ENCODE measurements at places on chromosomes 4 and X.

DNA sequence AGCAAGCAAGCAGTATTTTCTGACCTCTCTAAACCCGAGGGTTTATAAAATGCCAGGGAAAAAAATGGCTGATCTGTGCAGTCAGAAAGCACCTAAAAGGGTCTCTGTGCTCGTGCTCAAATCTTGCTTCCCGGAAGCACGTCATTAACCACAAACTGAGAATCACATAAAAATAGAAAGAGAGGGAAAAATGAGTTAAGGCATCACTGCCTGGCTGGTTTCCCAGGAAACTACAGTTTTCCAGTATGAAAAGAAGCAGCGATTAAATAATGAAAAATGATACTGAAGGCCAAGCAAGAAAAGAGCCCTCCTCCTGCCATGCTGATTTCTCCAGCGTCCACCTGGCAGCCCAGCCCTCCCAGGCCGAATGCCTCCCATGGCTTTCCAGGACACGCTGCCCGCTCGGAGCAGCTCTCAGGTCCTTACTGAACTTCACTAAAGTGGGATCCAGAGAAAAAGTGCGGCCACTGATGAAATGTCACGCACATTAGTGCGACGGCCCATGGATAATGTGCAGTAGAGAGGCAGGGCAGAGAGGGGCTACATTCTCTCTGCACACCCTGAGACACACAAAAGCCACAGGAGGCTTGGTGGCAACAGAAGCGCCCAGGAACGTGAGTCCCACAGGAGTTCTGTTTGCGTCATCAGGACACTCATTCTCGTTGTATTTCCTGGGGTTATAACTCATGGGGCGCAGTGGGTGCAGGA is 80.4 kb downstream of the WFS1 start:
- H3K36me3 ChIP-seq = no peaks in the 10 kb centered on the region
- H3K27me3 ChIP-seq = no peaks in the 10 kb centered on the region
- no peak overlapping the region for H3K27ac ChIP-seq
- no peak overlapping the region for H3K4me3 ChIP-seq

GRCh38 chr4:158033416-158034120 is 139.3 kb downstream of the GASK1B start:
- H3K4me3 ChIP-seq = no peak overlapping the region
- no peaks in the 10 kb centered on the region for H3K36me3 ChIP-seq

GRCh38 chrX:37825215-37825842 is 22.0 kb downstream of the DYNLT3 start:
- H3K27me3 ChIP-seq = no peaks in the 10 kb centered on the region
- H3K27ac ChIP-seq = no peak overlapping the region
- no peak overlapping the region for H3K4me3 ChIP-seq
- no peak for DNase-seq
- H3K36me3 ChIP-seq = no peaks in the 10 kb centered on the region

- H3K27ac ChIP-seq = no peak overlapping the region
- no peaks in the 10 kb centered on the region for H3K4me1 ChIP-seq
- H3K4me3 ChIP-seq = no peak overlapping the region
- no peaks in the 10 kb centered on the region for H3K36me3 ChIP-seq
- no peak for DNase-seq
- H3K27me3 ChIP-seq = no peaks in the 10 kb centered on the region
Measured at GRCh38 chr4:156193106-156193505, 239.4 kb upstream of the CTSO start.

DNA sequence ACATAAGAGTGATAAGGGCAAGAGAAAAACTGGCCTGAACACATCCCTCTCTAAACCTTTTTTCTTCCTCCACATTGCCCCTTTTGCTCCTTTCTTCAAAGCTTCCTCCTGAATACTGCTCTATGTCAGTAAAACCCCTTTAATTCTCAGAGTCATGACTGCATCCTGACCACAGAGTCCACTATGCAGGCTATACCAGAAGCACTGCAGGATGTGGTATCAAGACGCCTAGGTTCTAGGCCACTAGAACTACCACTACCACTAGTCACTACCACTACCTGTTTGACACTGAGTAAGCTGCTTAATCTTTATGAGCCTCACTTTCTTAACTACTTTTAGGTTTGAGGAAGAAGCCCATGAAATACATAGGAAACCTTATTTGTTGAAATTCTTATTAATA is 38.7 kb downstream of the ARHGEF9 start:
- H3K27ac ChIP-seq = no peak overlapping the region
- no peaks in the 10 kb centered on the region for H3K36me3 ChIP-seq
- H3K4me3 ChIP-seq = no peak overlapping the region
- no peaks in the 10 kb centered on the region for H3K27me3 ChIP-seq
- peaks cover 6% of the 10 kb centered on the region for H3K4me1 ChIP-seq
- no peak for DNase-seq

GRCh38 chr4:69823481-69824186 is 36.3 kb downstream of the SULT1E1 start:
- H3K27ac ChIP-seq = no peak overlapping the region
- no peak for DNase-seq
- H3K4me1 ChIP-seq = no peaks in the 10 kb centered on the region
- H3K27me3 ChIP-seq = no peaks in the 10 kb centered on the region
- no peaks in the 10 kb centered on the region for H3K36me3 ChIP-seq

DNA sequence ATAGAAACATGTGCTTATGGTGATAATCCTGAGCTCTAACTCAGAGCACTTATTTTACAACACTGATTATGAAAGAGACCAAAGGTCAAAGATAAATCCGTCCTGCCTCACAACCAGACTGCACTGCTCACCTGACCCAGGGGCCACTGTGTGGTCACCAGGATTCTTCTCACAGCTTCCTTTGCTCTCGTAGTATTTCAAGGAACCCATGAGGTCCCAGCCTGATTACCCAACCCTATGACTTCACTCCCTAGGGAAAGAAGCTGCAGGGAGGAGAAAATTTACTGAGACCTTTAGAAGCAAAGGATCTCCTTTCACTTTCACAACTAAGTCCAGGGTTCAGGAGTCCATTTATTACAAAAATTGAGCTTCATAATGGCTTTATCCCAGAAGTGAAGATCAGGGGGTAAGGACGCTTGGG is 9.6 kb downstream of the SLC25A5 start:
- H3K4me3 ChIP-seq = no peak overlapping the region
- H3K27ac ChIP-seq = no peak overlapping the region
- DNase-seq = no peak
- H3K36me3 ChIP-seq = no peaks in the 10 kb centered on the region
- peaks cover 5% of the 10 kb centered on the region for H3K4me1 ChIP-seq

GRCh38 chr4:26196567-26196966 is 124.2 kb upstream of the RBPJ start:
- no peak overlapping the region for H3K27ac ChIP-seq
- peaks cover 5% of the 10 kb centered on the region for H3K4me1 ChIP-seq
- DNase-seq = no peak
- no peaks in the 10 kb centered on the region for H3K27me3 ChIP-seq

GRCh38 chr4:146762016-146762415 is 123.3 kb downstream of the POU4F2 start:
- DNase-seq = no peak
- no peaks in the 10 kb centered on the region for H3K27me3 ChIP-seq
- H3K36me3 ChIP-seq = no peaks in the 10 kb centered on the region
- H3K27ac ChIP-seq = no peak overlapping the region

DNA sequence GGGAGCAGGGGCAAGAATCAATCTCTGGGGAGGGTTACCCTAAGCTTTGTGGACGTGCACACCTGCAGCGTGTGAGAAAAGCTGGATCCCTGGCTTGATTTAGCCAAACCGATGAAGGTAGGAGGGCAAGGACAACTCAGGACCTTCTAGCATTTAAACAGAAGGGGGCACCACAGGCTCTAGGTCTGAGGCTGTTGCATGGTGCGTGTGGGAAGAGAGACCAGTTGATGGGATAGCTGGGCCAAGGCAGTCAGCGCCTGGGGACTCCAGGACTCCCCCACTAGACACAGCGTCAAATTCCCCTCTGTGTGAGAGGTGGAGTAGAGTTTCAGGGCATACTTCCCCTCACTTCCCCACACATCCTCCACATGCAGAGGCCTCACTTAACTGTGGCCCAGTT is 4.3 kb downstream of the GABRQ start:
- DNase-seq = peak; percentile 81
- H3K27ac ChIP-seq = no peak overlapping the region
- peaks cover 4% of the 10 kb centered on the region for H3K4me1 ChIP-seq
- no peaks in the 10 kb centered on the region for H3K36me3 ChIP-seq
- H3K27me3 ChIP-seq = no peaks in the 10 kb centered on the region
- H3K4me3 ChIP-seq = no peak overlapping the region

DNA sequence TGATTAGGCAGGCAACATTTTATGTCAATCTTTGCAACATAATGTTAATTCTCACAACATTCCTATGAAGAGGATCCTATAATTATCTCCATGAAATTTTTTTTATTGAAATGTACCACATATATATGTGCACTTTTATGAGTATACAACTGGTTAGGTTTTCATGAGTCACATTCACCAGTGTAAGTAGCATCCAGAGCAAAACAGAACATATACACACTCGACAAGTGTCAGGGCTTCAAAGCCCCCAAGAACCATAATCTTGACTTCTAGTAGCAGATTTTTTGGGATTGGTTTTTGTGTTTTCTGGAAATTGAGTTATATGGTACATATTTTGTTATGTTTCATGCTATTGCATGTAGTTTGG is 62.4 kb downstream of the ARHGAP10 start:
- H3K4me1 ChIP-seq = peaks cover 32% of the 10 kb centered on the region
- H3K27me3 ChIP-seq = no peaks in the 10 kb centered on the region
- DNase-seq = no peak
- no peak overlapping the region for H3K27ac ChIP-seq

DNA sequence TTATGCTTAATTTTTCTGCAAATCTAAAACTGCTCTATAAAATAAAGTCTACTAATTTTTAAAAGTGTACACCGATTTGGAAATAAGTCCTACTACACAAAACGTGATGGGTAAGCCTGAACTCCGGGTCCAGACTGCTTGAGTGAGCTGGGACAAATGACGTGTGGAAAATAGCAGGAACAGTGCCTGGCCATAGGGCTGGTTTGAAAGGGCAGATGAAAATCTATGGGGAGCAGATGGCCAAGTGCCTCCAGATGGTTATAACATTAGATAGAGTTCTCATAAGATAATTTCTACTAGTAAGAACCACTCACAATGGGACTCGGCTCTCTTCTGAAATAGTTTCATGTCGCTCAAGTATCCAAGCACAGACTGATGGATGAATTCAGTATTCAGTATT is 52.5 kb downstream of the F11 start:
- H3K27ac ChIP-seq = no peak overlapping the region
- H3K36me3 ChIP-seq = no peaks in the 10 kb centered on the region
- DNase-seq = no peak
- no peak overlapping the region for H3K4me3 ChIP-seq
- no peaks in the 10 kb centered on the region for H3K4me1 ChIP-seq

- DNase-seq = no peak
- peaks cover 24% of the 10 kb centered on the region for H3K4me1 ChIP-seq
- no peak overlapping the region for H3K27ac ChIP-seq
- H3K4me3 ChIP-seq = no peak overlapping the region
- H3K36me3 ChIP-seq = no peaks in the 10 kb centered on the region
Measured at GRCh38 chr4:7291372-7292114, 99.2 kb downstream of the SORCS2 start.

DNA sequence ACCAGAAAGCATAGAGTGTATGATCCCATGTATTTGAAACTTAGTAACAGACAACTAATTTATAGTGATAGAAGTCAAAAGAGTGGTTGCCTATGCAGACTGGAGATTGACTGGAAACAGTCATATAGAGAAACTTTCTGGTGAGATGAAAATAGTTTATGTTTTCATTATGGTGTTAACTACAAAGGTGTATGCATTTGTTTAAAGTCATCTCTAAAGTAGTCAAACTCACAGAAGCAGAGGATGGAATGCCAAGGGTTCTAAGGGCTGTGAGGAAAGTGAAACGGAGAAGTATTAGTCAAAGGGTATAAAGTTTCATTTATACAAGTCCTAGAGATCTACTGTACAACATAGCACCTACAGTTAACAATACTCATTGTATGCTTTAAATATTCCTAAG is 45.8 kb downstream of the ENOX2 start:
- no peaks in the 10 kb centered on the region for H3K27me3 ChIP-seq
- no peak overlapping the region for H3K4me3 ChIP-seq
- no peak for DNase-seq
- H3K4me1 ChIP-seq = no peaks in the 10 kb centered on the region
- H3K36me3 ChIP-seq = no peaks in the 10 kb centered on the region

GRCh38 chr4:156781852-156782251 is 189.7 kb downstream of the PDGFC start:
- no peaks in the 10 kb centered on the region for H3K27me3 ChIP-seq
- no peak for DNase-seq
- H3K36me3 ChIP-seq = no peaks in the 10 kb centered on the region
- no peak overlapping the region for H3K4me3 ChIP-seq

DNA sequence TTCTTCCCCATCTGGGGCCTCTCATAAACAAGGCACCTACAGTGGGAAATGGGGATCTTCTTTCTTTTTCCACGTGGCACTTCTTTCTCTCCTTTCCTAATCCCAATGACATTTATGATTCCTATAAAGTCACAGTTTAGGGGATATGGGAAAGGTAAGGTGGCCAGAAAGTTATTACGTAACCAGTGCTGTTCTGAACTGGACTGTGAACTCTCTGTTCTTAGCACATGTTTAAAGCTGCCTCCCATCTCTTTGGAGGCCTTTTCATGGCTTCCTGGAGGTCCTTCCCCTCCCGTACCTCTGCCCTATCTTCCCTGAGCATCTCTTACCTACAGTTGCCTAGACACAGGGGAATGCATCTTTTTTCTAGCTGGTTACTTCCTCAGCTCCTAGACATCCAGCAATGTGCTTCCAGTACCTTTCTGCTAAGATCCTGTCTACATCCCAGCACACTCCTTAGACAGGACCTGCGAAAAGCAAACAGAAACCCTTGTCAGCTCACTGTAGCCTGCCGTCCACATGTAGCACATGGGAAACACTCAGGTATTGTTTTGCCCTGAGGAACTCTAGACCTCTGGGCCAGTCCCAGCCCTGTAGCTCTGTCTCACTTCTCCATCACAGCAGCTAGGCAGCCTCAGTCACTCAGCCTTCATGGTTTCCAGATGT is 195.4 kb downstream of the NWD2 start:
- peaks cover 13% of the 10 kb centered on the region for H3K4me1 ChIP-seq
- DNase-seq = no peak
- no peaks in the 10 kb centered on the region for H3K27me3 ChIP-seq
- H3K27ac ChIP-seq = no peak overlapping the region
- H3K36me3 ChIP-seq = no peaks in the 10 kb centered on the region
- no peak overlapping the region for H3K4me3 ChIP-seq

GRCh38 chr4:27930291-27930690 is 1069.7 kb downstream of the STIM2 start:
- H3K4me1 ChIP-seq = no peaks in the 10 kb centered on the region
- no peaks in the 10 kb centered on the region for H3K27me3 ChIP-seq
- H3K4me3 ChIP-seq = no peak overlapping the region

DNA sequence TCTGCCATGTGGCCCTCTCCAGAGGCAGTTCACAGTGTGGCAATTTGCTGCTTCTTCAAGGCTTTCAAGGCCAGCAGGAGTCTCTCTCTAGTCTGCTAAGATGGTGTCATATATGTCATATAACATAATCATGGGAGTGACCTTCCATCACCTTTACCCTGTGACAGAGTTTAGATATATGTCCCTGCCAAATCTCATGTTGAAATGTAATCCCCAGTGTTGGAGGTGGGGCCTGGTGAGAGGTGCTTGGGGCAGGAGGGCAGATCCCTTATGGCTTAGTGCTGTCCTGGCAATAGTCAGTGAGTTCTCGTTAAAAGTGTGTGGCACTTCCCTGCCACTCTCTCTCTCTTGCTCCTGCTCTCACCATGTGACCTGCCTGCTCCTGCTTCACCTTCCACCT is 252.0 kb downstream of the PALLD start:
- DNase-seq = peak; percentile 34
- H3K36me3 ChIP-seq = no peaks in the 10 kb centered on the region
- H3K27me3 ChIP-seq = no peaks in the 10 kb centered on the region
- no peak overlapping the region for H3K4me3 ChIP-seq
- peaks cover 5% of the 10 kb centered on the region for H3K4me1 ChIP-seq

Measured in vagina (tissue), 2 donors.